Glutamatergic neuron (in vitro differentiated cells): ENCODE measurements at places on chromosomes 4 and X.

GRCh38 chrX:47815901-47816845 lies 20.5 kb upstream of the ZNF81 start:
- no peak for DNase-seq

DNA sequence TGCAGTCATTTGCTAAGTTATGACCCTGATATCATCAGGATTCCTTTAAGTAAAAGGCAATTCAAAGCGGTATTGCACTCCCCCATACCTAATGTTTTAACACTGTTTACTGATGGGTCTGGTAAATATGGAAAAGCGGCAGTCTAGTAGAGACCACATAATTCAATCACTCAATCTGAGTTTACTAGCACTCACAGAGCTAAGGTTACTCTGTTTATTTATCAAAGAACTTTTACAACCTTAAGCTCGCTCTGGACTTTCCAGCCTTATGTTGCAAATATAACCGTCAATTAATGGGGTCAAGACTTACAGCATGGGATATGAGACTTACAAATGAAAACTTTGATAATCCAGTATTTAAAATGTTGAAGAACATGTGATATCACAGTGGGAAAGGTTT lies 124.5 kb upstream of the ZCCHC13 start:
- no peak for DNase-seq

DNA sequence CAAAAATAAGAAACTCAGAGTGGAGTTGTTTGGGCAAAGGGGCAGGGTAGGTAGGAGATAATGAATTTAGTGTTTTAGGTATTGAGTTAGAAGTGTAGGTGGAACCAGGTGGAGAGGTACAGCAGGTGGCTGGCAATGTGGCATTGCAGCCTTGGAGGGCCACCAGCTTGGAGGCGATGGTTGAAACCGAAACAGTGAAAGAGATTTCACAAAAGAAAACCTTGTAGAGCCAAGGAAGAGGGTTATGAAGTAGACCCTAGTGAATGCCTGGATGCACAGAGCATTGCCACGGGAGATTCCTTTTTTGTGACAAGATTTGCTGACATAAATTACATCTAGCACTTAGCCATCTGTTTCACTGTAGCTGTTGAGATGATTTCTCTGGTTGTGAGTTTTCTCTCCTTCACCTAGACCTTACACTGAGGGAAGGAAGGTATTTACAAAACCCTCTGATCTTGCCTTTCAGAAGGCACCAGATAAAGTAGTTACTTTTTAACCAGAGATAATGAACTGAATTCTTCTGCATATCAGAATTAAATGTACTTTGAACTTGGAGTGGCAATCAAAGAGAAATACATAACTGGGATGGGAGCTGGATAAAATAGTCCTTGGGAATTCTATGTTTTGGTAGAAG lies 104.1 kb upstream of the CASK start:
- no peak for DNase-seq

- peak; percentile 46 for DNase-seq
Measured at GRCh38 chr4:22607382-22607781, 85.4 kb upstream of the GBA3 start.

DNA sequence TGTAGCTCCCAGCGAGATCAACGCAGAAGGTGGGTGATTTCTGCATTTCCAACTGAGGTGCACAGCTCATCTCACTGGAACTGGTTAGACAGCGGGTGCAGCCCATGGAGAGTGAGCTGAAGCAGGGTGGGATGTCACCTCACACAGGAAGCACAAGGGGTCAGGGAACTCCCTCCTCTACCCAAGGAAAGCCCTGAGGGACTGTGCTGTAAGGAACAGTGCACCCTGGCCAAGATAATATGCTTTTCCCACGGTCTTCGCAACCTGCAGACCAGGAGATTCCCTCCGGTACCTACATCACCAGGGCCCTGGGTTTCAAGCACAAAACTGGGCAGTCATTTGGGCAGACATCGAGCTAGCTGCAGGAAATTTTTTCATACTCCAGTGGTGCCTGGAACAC lies 216.4 kb upstream of the TET2 start:
- no peak for DNase-seq

DNA sequence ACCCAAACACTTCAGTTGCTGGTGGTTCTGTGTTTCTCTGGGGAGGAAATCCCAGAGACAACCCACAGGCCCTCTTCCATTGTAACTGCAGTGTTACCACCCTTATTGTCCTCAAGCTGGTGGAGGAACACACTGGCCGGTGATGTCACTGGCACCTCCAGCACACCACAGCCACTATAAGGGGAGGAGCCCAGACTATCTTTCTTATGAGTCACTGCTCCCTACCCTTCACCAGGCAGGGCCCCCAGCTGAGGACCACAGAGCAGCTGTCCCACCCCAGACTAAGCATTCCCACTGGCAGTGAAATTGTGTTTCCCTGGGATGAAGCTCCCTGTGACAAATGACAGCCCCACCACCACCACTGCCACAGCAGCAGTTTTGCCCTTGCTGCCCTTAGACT lies 171.8 kb upstream of the FGF16 start:
- no peak for DNase-seq
